Mononuclear cell (primary cell): ENCODE measurements at places on chromosomes 1 and 21. TPM values are rescaled to one million over a fixed set of nuclear protein-coding genes. Genes with fewer than 3 reads are reported as not detected.

Gene CD1E
- total RNA-seq: 0.52 TPM

Gene MMP23B
- 1.3 TPM for total RNA-seq

Gene NTRK1
- total RNA-seq: 0.31 TPM

Gene KCND3
- total RNA-seq: 0.31 TPM
